DMS153 (cell line): ENCODE measurements at places on chromosomes 6 and 20.

DNA sequence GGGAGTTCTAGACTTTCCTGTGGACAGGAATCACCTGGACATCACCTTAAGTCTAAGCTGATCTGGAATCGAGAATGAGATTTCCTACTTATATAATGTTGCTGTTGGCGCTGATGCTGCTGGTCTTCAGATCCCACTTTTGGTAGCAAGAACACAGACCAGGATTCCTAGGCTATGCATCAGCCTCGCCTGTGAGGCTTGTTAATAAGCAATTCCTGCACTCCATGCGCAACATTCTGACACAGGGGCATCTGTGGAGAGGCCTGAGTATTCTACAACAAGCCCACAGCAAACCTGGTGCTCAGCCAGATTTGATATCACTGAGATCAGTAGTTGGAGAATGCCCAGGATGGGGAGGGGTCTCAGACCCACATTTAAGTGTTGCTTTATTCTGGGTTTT lies 52.0 kb upstream of the TRIM26 start:
- no peak for DNase-seq

GRCh38 chr6:3310703-3311102 lies 52.0 kb downstream of the PSMG4 start:
- DNase-seq = no peak

- no peak for DNase-seq
These were observed 257.6 kb downstream of the HDGFL1 start for GRCh38 chr6:22826961-22827360.

- peak; percentile 80 for DNase-seq
These were observed 26.0 kb downstream of the TOX2 start for GRCh38 chr20:43940518-43941225.

- DNase-seq = no peak
These were observed 10.9 kb downstream of the MOCS1 start for GRCh38 chr6:39923394-39923793.

- DNase-seq = no peak
These were observed 75.1 kb downstream of the MYO6 start for GRCh38 chr6:75824160-75824559.

DNA sequence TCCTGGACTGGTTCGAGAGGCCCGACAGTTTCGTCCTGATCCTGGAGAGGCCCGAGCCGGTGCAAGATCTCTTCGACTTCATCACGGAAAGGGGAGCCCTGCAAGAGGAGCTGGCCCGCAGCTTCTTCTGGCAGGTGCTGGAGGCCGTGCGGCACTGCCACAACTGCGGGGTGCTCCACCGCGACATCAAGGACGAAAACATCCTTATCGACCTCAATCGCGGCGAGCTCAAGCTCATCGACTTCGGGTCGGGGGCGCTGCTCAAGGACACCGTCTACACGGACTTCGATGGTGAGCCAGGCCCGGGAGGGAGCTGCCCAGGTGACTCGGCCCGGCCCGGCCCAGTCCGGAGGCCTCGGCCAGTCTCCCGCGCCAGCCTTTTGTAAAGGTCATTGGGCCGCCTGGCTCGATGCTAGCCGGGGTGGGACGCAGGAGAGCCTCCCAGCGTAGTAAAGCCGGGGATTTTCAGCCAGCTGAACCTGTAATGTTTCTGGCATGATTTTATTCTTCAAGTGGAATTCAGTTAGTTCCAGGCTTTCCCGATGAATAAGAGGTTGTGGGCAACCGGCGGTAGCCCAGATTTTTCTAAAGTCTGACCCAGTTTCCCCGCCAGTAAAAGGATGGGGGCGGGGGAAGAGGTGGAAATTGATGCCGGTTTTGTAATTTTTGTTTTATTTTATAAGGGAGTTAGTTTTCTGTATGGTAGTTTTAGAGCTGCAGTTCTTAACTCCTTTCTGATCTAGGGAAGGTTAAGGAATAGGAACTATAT lies 1.4 kb downstream of the PIM1 start:
- DNase-seq = no peak

- no peak for DNase-seq
These were observed 92.8 kb upstream of the RNF217 start for GRCh38 chr6:124869416-124869815.

- DNase-seq = no peak
These were observed 64.8 kb downstream of the FYN start for GRCh38 chr6:111808493-111808892.

DNA sequence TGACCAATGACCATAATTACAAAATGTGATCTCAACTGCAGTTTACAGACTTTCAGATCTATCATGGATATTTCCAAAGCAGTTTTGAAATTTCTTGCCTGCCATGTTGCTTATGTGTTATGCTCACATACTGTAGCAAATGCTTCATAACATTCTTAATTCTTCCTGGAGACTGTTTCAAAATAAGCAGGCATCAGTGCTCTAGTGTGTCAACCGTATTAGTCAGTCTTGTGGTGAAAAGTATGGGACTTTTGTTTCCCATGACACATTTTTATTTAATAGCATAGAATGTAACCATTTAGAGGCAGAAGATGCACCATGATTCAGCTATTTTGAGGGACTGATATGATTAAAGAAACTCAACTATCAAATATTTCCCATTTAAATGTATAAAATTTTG lies 1.7 kb downstream of the POPDC3 start:
- DNase-seq = no peak

- no peak for DNase-seq
These were observed 12.0 kb downstream of the SPINT3 start for GRCh38 chr20:45503403-45503802.
